ENCODE measurements at places on chromosomes 11 and 22. TPM values are rescaled to one million over a fixed set of nuclear protein-coding genes. Genes with fewer than 3 reads are reported as not detected.

GRCh38 chr11:17533778-17534415 is 10.3 kb downstream of the USH1C start:
- DNase-seq, result no peak

DNA sequence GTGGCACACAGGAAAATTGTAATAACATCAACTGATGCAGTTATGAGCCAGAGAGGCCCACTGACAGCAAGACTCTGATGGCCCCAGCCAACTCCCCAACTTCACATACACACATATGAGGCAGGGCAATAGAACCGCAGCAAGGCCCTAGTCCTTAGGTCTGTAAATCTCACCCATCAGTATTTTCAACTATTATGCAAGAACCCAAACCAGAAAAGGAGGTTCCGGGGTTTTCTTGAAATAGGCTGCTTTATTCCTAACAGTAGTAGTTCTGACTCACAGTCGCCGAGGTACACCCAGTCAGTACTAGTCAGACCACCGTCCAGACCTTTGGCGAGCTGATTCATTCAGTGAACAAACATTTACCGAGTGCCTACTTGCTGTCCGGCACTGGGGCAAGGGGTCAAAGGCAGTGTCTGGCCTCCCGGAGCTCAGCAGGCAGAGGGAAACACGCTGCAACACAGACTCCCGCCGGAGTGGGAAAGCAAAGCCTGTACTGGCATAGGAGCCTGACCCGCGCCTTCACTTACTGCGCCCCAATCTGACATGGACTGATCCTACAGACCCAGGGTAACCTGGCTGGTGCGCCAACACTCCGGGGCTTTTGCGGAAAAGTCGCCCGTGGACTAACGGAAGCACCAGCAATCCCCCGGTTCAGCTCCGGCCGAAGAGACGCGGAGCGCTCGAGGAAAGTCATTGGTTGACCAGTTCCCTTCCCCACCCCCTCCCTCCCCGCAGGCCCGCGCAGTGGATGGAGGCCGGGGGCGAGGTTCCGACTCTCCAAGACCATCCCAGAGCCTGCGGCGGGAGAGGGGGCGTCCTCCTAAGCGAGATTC is 1.3 kb downstream of the PLEKHA7 start:
- DNase-seq, result peak; percentile 81

Gene ACER3
- polyA plus RNA-seq, result 30.3 TPM

DNA sequence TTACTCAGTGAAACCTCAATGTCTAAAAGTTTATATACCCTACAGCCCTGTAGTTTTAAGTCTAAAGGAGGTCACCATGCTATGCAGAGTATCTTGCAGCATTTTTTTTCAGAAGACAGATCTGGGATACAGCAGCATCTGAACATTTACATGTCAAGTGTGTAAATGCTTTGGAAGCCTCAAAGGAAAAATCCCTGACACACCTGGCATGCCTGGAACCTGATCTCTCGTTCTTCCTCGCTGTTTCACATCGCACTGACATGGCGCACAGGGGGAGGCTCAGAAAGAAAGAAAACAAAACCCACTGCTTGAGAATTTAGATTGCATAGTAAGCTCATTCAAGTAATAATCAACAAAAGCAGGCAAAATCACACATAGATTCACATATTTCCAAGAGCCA is 31.0 kb downstream of the PAX6 start:
- no peak for DNase-seq

- peak; percentile 97 for DNase-seq
Observed at GRCh38 chr11:113401718-113402117, 14.1 kb downstream of the ANKK1 start.

DNA sequence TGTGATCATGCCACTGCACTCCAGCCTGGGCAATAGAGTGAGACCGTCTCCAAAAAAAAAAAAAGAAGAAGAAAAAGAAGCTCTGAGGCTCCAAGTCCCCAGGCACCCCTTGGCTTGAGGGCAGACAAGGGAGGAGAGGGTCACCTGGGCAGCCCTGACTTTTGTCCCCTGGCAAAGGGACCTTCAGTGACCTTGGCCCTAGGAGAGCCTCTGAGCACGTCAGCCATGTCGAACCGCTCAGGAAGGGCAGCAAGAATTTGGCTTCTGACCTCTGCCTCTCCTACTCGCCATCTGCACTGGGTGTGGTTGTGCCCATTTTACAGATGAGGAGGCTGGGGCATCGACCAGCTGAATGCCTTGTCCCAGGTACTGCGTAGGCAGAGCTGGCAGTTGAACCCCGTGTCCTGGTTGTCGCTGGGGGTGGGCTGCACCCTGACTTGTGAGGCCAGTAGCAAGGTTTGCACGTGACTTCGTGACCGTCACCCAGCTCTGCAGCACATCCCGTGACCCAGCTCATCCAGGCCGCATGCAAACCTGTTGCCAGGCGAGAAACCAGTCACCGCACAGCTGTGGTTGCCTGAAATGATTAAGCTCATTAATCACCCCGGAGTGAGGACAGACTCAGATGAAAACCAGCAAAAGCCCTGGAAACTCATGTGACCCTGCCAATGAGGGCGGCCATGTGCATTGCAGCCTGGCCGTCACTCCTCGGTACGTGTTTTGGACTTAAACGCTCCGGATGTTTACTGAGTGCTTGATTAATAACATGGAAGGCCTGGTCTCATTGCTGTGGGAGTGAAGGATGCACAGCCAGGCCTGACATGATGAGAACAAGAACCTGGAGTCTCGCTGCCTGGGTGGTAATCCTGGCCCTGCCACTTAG is 47.7 kb upstream of the PPP6R3 start:
- no peak for DNase-seq

Gene DENND6B
- 1.2 TPM for polyA plus RNA-seq

Gene DDI1
- not detected for polyA plus RNA-seq

DNA sequence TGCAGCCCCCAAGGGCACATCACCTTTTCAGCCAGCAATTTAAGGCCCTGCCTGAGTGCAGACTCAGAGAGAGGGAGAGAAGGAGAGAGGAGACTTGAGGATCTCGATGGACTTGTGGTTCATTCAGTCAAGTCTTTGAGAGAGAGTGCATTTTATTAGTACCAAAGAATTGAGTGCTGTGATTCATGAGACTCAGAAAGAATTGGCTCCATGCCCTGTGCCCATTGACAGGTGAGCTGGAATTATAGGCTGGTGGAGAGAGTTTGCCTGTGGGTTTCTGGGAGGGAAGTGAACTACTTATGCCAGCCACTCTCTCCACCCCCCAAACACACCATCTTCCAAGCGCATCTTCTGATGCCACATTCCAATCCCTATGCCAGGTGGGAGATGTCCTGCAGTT is 236.8 kb downstream of the MN1 start:
- DNase-seq, result peak; percentile 19

DNA sequence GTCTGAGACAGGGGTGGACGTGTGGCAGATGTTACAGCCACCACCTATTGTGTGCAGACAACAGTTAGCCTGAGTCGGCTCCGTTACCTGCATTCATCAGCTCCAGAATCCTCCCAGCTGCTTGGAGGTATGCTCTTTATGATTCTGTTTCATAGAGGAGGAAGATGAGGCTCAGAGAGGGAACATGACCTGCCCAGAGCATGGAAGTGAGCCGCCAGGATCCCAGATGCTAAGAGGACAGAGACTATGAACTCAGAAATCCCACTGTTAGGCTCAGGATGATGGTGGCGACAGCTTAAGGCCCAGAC is 1.5 kb downstream of the EMID1 start:
- no peak for DNase-seq

Gene CD248
- not detected for polyA plus RNA-seq

Gene MGAT3
- polyA plus RNA-seq, result not detected

- DNase-seq, result no peak
Observed at GRCh38 chr11:126919147-126919823, 81.3 kb downstream of the KIRREL3 start.

Gene OR51G2
- polyA plus RNA-seq, result not detected

Data from mammary epithelial cell (primary cell).